ENCODE measurements at places on chromosomes 1 and 21.

DNA sequence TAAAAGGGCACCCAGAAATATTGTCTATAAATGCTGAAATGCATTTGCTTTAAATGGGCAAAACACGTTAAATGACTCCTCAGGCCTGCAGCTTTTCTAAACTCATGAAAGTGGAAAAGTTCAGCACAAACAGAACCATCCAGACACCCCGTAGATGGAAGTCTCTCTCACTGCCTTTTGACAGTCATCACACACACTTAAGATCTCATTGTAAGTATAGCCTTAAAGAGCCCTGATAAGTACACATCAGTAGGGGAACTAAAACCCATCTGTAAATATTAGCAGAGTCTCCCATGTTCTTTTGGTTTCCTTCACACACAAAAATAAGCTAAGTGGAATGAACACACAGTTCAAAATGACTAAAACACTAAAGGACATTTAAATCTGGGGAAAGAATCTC lies 166.7 kb downstream of the LTN1 start:
- no peak for DNase-seq

GRCh38 chr1:97157991-97158390 lies 436.4 kb downstream of the PTBP2 start:
- no peak for DNase-seq

DNA sequence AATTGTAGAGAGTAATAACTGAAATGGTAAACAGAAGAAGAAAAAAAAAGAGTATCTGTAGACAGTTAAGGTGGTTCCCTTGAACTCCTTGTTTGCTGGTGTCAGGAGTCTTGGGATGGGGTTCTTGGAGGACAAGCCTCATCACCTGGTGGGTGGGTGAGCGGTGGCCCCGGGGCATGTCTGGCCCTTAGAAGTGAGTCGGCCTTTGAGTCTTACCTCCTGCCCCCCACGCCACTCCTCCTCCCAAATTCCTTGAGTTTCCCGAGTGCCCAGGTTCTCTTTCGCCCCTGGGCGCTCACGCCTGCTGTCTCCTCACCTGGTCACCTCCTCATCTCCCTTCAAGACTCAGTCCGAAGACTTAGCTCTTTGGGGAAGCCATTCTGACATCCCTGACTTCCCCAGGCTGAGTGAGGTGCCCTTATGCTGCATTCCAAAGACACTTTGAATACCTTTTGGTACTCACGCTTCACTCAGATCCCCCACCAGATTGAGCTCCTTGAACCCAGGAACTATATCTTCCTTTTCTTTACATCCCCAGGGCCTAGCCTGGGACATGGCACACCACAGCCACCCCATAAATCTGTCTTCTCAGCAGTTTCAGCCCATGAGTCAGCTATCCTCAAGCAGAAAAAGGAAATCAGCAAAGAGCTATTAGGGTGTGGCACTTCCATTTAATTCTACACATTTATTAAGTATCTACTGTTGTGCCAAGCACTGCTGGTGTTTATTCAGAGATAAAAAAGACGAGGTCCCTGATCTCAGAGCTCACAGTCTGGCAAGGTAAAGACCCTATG lies 13.5 kb upstream of the IKBKE start:
- DNase-seq: no peak

DNA sequence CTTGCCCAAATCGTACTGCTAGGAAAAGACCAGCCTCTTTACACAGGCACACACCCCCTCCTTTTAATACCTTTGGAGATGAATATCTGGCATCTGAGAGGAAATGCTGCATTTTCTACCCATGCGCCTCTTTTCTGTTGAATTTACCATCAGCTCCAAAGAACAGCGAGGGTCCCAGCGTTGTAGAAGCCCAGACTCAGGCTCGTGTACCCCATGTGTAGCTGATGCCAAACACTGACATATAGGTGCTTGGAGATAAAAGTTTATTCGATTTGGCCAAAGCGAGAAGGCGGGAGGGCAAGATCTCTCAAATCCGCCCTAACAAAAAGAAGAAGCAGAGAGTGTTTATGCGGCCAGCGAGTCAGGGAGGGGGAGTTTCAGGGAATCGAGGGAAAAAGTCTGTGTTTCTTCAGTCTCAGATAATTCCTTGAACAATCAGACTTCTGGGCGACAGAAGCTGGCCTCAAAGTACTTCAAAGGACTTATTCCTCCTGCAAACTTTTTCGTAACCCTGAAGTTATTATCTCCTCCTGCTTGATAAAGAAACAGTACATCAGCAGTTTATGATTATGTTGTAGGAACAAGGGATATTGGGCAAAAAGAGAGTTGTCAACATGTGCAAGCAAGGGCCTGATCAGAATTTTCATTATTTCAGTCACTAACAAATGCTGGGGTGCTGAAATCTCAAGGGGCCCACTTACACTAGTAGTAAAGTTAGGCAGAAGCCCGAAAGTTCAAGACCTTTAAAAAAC lies 642 bp upstream of the CREG1 start:
- no peak for DNase-seq

DNA sequence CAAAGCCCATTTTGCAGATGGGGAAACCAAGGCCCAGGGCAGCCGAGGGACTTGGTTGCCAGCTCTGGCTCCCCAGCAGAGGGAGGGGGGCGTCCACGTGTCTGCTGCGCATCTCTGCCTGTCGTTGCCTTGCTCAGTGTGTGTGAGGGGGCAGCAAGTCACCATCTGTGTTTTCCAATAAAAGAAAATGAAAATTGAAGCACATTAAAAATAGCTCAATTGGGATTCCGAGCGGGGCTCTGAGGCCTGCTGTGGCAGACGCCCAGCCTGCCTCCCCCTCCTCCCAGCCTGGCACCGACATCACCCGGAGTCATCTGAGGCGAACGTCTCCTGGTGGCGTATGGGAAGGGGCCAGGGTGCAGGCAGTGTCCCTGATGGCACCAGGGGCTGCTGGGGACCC lies 51.2 kb downstream of the EPHB2 start:
- no peak for DNase-seq

DNA sequence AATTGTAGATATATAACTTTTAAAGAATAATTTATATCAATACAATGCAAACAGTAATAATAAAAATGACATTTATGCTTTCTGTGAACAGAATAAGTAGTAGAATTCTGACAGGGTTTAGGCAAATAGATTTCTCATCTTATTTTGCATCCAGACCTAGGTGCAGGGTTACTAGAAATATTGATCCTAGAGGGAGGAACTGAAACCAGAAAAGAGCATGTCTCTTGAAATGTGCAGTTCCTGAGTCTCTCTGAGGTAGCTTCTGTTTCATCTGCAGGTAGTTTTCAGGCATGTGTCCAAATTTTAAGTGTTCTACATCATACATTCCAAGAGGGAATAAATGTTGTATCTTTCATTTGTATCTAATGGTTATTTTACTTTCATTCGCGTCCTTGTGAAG lies 631.9 kb upstream of the ADGRL4 start:
- no peak for DNase-seq

GRCh38 chr1:8202182-8202905 lies 115.6 kb upstream of the SLC45A1 start:
- no peak for DNase-seq

GRCh38 chr1:36151845-36152203 lies 2.5 kb upstream of the TRAPPC3 start:
- no peak for DNase-seq

DNA sequence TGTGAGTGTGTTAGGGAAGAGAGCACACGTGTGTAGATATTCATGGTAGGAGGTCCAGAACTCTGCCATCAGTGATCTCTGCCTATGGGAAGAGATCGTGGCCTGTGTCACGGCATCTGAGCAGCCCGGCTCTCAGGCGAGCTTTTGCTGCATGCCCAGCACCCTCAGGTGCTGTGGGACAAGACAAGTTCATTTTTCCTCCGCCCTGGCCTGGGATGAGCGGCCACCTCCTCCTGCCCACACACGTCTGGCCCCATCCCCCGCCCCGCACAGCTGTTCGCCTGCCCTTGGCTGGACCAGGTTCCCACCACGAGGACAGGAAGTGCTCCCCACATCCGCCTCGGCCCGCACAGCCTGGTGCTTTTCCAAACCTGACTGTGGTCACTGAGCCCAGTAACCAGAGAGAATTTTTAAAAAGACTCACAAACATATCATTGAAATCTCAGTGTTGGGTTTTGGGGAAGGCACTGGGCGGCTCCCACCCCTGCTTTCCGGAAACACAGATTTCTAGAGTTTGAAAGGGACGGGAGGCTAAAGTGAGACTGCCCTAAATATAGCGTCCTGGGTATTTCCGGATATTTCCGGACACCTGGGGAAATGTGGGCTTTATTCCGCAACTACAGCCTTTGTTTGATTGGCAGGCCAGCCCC lies 18.0 kb downstream of the BMP8A start:
- no peak for DNase-seq

DNA sequence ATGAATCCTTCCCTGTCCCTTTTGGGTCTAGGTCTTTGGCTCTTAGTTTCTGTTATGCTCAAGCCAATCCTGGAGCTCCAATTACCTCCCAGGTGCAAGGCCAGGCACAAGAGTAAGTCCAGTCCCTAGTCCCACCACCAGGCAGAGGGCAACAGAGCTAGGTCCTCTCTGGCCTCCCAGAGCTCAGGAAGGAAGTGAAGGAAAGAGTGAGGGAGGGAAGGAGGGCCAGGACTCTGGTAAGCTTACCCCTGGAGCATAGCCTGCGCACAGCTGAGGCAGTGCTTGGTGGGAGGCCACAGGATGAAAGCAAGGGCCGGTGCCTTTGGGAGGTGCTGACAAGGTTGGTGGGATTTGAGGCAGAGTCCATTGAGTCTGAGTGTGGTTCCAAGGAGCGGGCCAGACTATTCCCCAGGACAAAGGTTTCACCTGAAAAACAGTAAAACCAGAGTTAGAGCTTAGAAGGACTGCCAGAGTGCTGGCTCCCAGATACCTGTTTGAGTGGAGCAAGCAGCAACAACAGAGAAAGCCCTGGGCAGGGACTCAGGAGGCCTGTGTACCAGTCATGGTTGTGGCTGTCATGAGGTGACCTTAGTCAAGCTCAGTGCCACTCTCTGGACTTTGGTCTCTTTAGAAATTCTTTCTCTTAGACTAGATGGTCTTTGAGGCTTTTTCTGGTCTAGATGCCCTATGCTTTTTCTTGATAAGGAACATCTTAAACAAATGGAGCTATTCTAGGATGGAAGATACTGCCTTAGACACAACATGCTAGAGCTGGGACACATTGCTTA lies 15.8 kb upstream of the SLFNL1 start:
- no peak for DNase-seq

DNA sequence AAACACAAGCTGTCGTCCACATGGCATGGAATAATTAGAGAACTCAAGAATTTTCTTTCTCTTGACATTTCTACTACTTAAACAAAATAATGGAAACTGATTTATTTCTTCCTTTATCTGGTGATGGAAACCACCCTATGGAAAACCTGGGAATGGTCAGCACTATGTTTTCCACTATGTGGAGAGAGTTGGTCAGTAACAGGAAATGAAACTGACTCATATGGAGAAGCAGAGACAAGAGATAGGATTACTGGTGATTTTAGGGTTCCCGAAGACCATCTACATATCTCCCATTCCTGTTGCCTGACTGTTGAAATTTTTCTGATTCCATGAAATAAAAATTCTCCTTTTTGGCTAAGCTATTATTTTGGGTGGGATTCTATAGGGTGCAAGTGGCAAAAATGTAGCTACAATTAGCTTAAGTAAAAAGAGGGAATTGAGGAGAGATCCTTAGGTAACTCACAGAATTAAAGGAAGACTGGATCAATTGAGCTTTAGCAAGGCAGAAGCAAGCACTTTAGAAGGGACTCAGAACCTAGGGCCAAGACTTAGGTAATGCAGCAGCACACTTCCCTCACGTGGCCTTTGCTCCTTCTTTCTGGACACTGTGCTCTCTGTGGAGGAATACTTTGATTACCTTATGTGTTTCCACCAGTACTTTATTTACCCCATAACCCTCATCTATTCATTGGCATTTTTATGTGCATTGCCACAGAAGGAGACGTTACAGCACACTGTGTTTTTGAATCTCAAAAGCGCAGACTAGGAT lies 89.6 kb downstream of the LEPR start:
- DNase-seq: no peak

DNA sequence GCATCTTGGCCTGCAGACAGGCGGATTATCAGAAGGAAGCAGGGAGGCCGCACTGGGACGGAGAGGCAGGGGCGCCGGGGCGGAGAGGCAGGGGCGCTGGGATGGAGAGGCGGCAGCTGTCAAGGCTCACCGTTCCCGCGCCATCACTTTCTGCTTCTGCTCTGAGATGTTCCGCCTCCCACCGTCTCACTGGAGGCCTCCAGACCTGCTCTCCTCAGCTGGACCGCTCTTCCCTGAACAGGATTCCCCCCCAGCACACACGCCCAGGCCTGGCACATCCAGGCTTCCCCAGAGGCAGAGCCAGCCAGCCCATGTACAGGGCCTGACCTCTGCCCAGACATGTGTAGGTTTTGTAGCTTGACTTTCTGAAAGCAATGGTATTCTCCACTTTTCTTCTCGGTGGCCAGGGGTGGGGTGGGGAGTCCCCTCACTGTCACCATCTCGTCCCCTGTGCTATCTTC lies 84.1 kb downstream of the RIPK4 start:
- no peak for DNase-seq

DNA sequence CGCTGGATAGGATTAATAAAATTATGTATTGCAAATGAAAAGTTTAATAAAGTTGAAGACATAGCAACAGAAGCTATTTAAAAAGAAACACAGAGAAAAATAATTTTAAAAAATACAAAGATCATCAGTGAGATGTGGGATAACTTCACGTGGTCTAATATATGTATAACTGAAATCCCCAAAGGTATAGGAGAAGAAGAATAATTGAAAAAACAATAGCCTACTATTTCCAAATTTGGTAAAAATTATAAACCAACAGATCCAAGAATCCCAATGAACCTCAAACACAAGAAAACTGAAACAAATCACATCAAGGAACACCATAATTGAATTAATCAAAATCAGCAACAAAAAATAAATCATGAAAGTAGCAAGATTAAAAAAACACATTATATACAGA lies 44.9 kb downstream of the GREM2 start:
- DNase-seq: no peak

- DNase-seq: no peak
Measured at GRCh38 chr1:7574121-7575040, 196.7 kb upstream of the VAMP3 start.

GRCh38 chr1:19229828-19230325 lies 19.8 kb upstream of the UBR4 start:
- no peak for DNase-seq

DNA sequence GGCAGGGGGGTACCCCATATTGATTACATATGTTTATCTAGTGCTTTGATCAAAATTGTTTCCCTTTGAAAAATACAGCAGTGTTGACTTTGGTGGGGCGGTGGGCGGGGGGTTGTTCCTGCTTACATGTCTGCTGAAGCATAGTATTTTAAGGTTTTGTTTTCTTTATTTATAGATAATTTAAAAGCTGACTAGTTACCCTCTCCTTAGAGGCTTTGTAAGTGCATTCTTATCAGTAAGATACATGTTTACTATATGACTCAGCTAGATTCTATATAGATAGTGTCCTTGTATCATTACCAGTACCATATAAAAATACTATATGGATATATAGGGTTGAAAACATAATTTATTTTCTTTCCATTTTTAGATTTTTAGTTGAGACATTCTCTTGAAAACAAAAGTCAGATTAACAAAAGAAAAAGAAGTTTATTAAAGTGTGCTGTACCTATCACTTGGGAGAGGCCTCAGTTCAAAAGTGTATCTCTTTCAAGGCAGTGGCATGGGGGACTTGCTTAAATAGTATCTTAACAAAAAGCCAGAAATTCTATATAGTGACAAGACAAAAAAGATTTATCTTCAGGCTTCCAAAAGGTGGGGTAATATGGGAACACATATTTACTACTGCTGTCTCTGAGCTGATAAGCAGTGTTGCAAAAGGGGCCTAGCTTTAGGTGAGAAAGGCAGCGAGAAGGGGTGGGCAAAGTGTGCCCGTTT lies 79.0 kb downstream of the HS2ST1 start:
- no peak for DNase-seq
